ENCODE measurements at places on chromosomes 1 and 21.

DNA sequence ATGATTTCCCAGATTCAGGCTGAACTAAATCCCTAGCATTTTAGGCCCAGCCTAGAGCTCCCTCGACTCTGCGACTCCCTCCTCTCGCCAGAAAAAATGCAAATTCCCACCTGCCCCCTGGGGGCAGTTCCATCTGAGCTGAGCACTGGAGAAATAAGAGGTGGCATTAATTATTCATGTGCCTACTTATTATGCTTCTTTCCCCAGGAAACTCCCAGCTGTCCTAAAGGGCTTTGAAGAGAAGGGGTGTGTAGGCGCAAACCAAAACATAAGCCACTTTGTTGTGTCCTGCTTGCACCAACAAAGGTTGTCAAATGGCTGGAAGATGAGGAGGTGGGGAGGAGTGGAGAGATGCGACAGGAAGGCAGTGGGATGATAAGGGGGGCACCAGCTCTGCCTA is 41.4 kb upstream of the GOLT1A start:
- no peak for DNase-seq

DNA sequence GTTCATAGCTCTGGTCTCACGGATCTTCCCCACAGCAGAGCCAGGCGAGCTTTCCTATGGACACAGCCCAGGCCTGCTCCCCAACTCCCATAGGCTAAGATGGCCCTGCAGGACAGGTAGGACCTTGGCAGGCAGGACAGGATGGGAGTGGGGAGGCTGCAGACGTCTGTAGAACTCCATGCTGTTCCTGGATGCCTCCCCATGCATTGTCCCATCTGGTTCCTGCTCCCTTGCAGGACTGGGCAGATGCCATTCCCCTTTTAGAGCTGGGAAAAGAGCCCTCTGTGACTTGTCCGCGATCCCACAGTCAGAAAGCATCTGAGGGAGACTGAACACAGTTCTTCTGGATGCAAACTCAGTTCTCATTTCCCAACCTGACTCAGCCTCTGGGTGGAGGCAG is 71.9 kb upstream of the ATP5PO start:
- DNase-seq: no peak

GRCh38 chr1:58857680-58858673 is 74.1 kb upstream of the JUN start:
- DNase-seq: no peak

GRCh38 chr1:111775966-111776365 is 20.3 kb downstream of the DDX20 start:
- no peak for DNase-seq
